ENCODE measurements at places on chromosomes 11 and 22.

GRCh38 chr11:103601225-103601846 lies 435.1 kb upstream of the DDI1 start:
- peak; percentile 66 for DNase-seq

DNA sequence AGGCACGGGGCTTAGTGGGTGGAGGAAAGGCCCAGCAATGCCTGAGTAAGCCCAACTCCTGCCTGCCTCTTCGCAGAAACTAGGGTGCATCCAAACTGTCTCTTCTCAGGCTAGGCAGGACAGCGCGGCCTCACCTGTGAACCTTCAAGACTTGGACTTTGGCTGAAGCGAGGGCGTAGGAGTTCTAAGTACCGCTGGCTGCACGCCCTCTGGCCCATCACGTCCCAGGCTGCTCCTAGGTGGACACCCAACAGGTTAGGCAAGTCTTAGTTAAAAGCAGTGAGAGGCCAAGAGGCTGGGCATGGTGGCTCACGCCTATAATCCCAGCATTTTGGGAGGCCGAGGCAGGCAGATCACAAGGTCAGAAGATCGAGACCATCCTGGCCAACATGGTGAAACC lies 1.8 kb upstream of the DDB2 start:
- DNase-seq: no peak

DNA sequence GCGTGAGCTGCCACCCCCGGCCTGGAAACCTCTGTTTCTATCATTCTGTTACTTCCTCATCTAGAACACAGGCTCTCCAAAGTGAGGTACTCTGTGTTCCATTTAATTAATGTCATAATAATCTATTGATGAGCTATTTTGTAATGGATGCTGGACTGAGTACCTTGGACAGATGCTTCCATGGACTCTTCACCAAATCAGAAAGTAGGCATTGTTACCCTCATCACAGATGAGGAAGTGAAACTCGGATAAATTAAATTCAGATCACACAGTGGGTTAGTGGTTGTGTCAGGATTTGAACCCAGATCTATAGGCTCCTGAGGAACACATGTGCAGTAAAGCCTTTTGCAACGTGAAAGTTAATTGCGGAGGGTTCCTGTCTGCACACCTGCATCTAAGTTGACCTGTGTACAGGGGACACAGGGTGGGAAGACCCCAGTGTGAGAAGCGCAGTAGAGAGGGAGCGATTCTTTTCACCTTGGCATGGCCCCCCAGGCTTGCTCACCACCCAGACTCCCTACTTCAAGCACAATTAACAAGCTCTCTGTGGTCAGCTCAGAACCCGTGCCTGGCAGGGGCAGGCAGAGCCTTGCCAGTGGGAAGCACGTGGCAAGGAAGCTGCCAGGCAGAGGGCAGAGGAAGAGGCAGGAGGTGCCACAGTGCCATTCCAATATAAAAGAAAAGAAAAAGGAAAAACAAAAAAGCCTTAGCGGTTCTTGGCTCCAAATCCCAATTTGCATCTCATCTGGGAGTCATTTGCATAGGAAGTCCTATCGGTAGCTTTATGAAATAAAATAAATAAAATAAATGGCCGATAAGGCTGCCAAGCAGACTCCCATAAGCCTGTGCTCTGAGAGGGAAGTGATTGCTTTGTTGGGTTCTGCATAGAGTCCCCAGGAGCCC lies 239.3 kb downstream of the GRIK4 start:
- no peak for DNase-seq

GRCh38 chr11:19196432-19196831 lies 5.4 kb downstream of the CSRP3 start:
- no peak for DNase-seq

DNA sequence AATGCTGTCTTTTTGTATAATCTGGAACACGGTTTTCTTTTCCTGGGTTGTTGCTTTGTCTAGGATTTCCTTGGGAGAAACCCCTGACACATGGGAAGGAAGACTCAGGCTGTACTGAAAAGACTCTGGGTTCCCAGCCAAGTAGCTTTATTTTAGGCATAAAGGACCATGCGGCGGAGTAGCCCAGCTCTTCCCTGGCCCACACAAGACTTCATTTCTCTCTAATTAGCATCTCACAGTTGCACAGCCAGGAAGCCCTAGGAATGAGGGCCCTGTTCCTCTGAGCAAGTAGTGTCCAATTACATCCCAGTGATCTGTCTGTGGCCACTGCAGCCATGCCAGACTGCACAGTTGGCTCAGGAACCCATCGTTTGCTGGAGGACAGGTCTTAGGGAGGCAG lies 319.5 kb downstream of the TENM4 start:
- no peak for DNase-seq

GRCh38 chr11:101944923-101945322 lies 28.6 kb upstream of the ANGPTL5 start:
- DNase-seq: no peak

GRCh38 chr11:14070896-14071295 lies 108.4 kb downstream of the SPON1 start:
- DNase-seq: no peak

DNA sequence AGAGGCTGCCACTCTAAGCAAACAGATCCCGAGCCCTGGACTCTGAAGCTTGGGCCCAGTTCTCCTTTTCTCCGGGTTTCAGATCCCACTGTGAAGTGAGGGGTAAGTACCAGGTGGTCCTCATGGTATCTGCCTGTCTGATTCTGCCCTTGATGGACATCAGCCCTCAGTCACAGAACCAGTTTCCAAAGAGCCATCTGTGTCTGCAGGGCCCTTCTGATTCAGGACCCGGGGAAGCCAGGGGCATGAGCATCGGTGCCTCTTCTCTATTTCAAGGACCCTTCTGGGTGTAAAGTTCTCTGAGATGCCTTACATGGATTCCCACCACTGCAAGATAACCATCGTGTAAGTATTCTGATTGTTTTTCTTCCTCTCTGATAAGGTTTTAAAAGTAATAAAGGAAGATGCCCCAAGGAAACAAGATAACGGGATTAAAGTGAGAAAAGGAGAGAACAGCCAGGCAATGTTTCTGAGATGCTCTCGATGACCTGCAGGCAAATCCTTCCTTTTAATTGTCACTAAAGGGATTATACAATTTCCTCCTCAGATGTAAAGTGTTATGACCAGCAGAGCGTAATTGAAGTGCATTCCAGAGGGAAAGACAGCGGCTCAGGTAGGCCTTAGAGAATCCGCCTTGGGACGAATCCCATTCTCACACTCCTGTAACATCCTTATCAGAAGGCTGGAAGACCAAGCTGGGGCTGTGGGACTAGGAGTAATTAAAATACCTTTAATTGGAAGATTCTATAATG lies 924.3 kb downstream of the TBC1D22A start:
- DNase-seq: no peak

DNA sequence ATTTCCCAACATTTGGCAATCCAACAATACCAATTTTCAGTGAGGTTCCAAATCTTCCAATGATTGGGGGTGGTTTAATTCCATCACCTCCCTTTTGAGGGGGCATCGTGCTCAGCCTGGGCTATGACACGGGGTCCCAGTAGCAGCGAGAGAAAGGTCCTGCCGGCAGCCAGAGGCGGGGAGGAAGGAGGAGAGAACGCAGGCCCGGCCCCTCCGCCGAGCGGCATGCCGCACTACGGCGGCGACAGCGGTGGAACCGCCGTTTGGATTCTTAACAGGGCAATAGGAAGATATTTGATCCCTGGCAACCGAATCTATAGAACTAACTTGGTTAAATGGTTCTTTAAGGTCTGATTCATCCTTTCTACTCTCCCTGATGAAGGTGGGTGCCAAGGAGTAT lies 18.3 kb upstream of the NDUFA6 start:
- DNase-seq: no peak

DNA sequence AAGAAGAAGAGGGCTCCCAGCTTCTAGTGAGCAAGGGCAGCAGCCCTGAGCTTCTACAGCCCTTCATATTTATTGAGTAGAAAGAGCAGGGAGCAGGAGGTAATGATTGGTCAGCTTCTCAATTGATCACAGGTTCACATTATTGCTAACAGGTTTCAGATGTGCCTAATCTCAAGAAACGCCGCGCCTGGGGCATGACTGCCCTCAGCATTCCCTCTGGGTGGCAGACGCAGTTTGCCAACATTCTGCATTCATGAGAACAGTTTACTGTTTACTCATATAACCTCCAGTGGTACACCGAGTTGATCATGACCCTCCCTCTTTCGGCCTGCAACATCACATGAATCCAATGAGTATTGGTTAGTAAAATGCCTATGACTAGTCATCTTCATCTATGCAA lies 4.7 kb upstream of the ZNF74 start:
- DNase-seq: no peak

DNA sequence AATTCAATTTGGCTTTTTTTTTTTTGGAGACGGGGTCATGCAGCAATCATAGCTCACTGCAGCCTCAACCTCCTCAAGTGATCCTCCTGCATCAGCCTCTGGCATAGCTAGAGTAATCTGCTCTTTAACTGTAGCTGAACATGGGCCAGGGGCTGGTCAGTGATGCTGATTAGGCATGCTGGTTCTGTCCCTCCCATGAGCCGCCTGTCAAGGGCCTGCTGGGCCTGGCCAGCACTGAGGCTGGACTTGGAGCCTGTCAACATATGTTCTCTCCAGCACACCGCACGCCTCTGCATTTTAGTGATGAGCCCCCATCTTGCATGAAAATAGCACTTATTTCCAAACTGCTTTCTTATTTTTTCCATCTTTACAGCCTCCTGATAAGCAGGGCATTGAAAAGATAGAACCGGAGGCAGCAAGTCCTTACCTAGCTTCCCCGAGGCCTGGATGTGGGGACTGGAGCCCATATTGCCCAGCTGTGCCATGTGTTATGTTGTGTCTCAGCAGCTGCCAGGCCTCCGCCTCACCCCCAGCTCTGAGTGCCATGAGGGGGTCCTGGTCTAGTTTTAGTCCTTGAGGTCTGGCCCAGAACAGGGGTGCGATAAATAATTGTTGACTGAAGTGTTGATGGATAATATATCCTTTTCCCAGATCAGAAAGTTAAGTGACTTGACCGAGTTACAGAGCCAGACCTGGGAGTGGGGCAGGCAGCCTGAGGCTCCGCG lies 80.0 kb downstream of the CTTN start:
- DNase-seq: no peak

DNA sequence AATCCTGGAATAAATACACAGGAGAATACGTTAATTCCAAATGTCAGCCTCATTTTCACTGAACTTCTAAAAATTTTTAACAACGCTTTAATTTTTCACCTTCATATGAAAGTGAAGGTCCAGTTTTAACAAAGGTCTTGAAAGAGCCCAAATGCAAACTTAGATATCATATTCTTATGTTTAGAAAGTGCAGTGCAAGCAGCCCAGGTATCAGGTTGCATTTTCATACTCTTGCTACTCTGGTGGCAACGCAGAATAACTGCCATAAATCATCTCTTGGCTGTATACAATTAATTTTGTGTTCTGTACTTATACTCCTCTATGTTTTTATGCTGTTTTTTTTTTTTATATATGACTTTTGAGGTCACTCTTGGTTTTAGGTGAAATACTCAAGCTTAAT lies 496.7 kb upstream of the ARHGAP42 start:
- DNase-seq: no peak

DNA sequence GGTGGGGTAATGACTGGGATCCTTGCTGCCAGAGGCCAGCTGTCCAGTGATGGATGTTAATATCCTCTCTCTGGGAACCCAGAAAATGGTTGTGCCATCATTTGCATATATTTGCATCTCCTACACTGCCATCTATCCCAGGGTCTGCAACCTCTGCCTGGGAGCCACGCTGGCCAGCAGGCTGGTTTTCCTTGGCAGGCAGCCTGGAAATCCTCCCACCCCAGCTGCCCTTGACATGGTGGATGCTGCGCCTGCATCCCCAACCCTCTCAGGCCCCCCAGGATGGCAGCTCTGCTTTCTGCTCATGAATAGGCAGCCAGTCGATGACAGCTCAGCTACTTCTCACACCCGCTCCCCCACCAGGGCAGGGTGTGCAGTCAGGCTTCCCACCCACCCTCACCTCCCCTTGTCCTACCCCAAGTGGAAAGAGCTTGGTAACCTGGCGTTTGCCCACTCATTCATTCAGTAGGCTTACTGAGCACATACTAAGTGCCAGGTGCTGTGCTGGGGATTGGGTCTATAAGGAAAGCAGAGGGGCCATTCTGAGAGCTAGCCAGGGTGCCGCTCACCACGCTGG lies 202.5 kb downstream of the TRIM29 start:
- no peak for DNase-seq

- no peak for DNase-seq
These were observed 17.9 kb downstream of the RTN3 start for GRCh38 chr11:63698976-63699733.

DNA sequence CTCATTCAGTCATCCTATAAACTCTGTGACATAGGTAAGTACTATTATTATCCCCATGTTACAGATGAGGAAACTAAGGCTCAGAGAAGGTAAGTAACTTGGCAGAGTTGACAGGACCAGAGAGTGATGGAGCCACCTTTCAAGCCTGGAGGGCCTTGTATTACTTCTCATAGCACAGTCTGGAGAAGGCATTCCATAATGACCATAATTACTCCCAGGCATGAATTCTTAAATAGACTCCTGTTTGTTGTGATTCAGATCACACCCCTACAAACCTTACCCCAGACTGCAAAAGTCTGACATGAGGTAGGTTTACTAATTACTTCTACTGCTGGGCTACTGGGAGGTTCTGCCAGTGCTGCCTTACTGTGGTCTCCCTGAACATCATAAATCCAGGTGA lies 77.0 kb downstream of the CD44 start:
- DNase-seq: no peak

DNA sequence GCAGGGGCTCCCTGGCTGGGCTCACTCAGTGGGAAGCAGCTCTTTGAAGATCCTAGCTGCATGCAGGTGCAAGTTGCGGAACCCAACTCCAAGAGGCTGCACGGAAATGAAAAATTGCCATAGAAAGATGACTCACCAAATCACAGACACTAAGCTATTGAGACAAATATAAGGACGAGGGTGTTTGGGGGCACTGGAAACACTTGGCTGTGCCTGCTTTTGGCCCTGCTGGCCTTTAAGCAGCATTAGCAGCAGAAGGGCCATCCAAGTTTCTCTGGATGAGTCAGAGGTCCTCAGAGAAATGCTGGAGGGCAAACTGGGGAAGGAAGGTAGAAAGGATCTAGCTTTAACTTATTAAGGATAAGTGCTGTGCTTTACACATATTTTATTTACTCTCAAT lies 282.3 kb downstream of the KIRREL3 start:
- DNase-seq: peak; percentile 8

- peak; percentile 42 for DNase-seq
These were observed 19.4 kb downstream of the MED15 start for GRCh38 chr22:20526628-20527355.

DNA sequence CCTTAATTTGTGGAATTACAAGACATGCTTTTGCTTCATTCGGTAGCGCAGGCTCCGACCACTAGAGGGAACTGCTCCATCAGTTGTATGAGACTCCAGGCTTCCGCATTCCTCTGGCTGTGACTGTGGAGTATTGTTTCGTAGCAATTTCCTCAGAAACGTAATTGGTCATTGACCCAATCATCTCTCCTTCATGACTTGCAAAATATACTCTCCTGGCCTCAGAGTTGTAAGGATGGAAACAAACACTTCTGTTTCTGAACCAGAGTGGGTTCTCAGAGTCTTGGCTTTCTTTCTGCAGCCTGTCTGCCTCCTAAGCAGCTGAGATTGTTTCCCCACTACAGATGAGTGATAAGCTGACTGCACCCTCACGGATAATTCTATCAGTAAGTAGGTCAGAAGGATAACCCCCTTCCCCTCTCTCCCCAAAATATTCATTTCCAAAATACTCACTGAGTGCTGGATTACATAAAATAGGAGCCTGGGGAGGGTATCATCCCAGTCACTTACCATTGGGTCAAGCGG lies 146.8 kb upstream of the ZC3H12C start:
- peak; percentile 77 for DNase-seq

Data from urothelium cell line (cell line).